Type B pancreatic cell (in vitro differentiated cells): ENCODE measurements at places on chromosomes 12 and 14.

DNA sequence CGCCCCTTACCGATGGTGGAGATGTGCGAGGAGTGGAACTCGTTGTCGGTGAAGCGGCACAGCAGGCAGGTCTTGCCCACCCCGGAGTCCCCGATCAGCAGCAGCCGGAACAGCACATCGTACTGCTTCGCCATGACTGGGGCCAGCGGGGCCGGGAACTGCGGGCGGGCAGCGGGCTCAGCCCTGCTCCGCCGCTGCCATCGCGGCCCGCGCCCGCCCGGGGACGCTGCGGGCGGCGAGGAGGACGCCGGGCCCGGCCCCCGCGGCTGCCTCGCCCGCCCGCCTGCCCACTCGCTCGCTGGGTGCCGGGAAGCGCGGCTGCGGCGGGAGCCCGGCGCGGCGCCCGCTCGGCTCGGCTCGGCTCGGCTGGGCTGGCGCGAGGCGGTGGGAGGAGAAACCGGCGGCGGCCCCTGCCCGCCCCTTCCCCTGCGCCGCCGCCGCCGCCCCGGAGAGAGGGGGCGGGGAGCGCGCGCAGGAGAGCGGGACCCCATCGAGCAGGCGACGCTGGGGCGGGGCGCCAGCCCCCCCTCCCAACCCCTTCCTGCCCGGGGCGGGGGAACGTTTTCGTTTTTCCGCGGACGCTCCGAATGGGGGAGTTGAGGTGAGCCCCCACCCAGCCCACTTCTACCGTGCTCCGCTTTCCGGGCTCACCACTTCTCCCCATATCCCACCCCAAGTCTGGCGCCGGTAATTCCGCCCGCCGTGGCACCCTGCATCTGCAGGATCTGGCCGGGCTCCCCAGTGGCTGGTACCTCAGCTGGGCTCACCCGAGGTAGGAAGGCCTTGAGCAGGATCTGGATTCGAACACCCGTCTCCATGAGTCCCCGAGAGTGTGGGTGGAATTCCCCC, at the start of gene RAB15:
Gene RAB15 (minus strand): TSS at position 394 of the 849 bp plus-strand sequence. CDS start 260 bp downstream, at position 134.
- DNase-seq = no peak

DNA sequence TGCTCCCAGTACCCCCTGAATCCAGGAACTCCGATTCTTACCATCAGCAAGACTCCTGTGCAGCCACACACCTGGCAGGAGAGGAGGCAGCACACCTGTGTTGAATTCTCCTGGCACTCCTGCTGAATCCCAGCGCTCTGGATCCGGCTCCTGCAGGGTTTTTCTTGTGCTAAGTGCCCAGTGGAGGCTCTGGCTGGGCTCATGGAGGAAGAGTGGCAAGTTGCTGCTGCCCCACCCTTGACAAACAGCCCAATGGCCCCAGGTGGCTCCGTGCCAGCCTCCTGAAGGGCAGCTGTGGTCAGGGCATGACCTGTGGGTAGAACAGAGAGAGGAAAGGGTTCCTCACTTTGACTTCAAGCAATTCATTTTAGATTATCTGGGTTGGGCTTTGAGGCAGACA, 20.0 kb downstream of the CRACR2A start:
- no peak for DNase-seq

- DNase-seq = no peak
These were observed 67.8 kb downstream of the NTF3 start for GRCh38 chr12:5499566-5500330.

GRCh38 chr14:61927060-61927459, 164.8 kb downstream of the SNAPC1 start:
- DNase-seq = no peak

- DNase-seq = no peak
These were observed 7.0 kb upstream of the BCAT1 start for GRCh38 chr12:24955853-24956252.

GRCh38 chr12:75816897-75817296, 214.7 kb downstream of the PHLDA1 start:
- DNase-seq = no peak

DNA sequence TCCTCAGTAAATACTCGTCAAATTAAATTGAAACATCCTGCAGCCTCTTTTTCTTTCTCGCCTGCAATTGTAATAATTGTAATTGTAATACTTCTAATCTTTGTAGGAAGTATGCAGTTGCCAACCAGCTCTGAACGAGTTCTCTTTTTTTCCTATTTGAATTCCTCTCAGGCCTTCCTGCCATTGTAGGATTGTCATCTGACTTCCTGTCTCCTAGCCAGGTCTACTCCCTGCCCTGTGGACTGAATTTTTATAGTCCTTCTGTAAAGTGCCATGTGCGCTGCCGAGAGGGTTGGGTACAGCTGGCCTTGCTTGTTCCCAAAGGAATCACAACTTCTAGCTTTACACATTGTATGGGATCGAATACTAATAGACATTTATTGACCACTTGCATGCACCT, 183.3 kb downstream of the SSPN start:
- no peak for DNase-seq

DNA sequence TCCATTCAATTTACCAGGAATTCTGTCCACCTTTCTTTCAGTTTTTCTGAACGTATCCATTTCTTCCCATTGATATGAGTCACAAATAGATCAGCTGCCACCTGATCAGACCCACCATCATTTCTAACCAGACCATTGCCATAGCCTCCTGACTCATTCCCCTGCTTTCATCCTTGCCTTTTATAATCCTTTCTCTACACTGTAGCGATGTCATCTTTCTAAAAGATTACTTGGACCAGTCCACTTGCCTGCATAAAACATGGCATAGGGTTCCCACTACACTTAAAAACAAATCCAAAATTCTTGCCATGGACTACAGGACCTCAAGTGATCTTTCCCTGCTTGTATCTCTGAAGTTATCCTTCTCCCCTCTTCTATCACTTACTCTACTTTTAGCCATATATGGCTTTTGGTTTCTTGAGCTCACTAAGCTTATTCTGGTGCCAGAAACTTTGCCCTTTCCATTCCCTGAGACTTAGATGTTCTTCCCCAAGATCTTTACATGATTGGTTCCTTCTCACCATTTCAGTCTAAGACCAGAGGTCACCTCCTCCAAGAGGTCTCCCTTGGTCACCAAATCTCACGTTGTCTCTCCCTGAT, 149.5 kb upstream of the KRR1 start:
- no peak for DNase-seq

DNA sequence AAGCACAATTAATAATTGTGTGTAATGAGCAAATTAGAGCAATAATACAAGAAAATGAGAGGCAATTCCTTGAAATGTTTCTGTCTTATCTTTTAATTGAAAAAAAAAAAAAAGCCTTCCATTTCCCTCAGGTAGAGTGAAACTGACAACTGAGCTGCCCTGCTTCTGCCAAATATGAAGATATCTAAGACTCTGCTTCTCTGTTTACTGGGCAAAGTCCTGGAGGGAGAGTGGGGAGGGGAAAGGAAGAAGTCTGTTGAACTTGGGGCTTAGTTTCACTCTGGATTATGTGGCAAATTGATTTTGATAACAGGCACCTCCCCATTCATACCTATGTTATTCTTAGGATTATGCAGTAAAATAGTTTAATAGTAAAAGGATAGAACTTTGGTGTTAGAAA, 364.9 kb downstream of the NRXN3 start:
- no peak for DNase-seq

GRCh38 chr12:116650585-116651087, 87.2 kb downstream of the SPRING1 start:
- DNase-seq = no peak

DNA sequence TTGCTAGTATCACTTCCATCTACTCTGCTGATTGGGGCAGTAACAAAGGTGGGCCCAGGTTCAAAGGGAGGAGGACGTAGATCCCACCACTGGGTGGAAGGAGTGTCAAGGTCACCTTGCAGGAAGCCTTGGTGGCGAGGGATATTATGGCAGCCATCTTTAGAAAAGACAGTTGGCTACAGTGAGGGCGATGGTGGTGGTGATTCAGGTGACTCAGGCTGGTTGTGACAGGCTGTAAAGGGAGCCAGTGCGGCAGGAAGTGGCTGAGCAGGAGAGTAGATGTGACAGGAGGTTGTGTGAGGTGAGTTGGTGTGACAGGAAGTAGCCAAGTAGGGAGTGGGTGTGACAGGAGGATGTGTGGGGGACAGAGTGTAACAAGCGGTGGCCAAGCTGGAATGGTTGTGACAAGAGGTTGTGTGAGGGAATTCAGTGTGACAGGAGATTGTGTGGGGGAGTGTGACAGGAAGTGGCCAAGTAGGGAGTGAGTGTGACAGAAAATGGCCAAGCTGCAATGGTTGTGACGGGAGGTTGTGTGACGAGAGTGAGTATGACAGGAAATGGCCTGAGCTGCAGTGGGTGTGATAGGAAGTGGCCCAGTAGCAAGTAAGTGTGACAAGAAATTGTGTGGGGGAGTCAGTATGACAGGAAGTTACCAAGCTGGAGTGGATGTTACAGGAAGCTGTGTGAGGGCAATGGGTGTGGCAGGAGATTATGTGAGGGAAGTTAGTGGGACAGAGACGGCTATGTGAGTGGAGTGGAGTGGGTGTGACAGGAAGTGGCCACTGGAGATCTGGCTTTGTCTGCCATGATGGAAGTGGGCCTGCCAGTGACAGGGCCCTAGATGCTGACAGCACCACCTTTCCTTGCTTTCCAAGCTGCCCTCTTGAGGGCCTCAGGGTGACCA, 136.5 kb upstream of the MYL2 start:
- no peak for DNase-seq

DNA sequence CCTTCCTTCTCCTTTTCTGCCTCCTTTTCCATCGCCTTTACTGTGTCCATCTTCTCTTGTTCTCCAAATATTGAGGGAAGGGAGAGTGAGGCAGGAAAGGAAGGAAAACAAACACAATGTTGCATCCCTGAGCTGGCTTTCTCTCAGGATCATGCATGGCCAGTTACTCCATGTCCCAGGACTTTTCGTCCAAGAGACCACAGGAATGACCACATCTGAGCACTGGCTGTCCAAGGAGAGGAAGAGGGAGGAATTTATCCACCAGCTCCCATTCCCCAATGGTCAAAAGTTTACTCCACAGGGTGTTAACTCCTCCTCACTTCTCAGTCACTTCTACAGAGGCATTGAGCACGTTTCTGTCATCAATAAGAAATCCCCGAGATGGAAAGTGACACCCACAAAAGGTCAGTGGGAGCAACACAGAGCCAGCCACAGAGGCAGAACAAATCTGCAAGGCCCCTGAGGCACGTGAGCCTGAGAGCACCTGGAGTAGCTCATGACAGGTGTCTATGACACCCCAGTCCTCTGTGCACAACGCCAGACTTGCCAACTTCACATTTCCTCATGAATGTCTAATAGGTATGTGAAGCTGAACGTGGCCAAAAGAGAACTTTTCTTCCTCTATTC, 177.3 kb upstream of the NUDT4 start:
- DNase-seq = no peak

- no peak for DNase-seq
These were observed 180.8 kb downstream of the ERC1 start for GRCh38 chr12:1171657-1172408.

- peak; percentile 92 for DNase-seq
These were observed at the start of gene ATP2A2 for GRCh38 chr12:110280779-110281548. ATP2A2 (plus strand) TSS chr12:110281247; CDS start chr12:110281790, 543 bp downstream.

DNA sequence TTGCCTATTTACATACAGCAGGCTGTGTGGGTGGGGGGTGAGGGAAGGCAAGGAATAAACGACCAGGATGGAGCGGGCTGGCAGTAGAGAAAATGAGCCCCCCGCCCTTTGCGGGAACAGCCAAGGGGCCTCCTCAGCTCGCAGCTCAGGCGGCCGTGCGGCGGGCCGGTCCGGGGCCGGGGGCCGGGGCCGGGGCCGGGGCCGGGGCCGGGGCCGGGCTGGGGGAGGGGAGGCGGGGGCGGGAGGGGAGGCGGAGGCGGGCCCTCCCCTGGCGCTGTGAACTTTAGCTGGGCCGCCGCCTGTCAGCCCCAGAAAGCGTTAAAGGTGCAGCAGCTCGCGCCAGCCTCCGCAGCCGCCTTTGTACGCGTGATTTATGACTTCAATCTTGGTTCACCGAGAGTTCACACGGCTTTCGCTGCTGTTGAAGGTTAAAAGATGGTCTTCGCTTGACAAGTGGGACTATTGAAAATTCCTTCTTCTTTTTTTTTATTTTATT, 28.8 kb downstream of the HOXC4 start:
- DNase-seq = peak; percentile 84

- DNase-seq = no peak
These were observed 74.2 kb downstream of the DNAH10 start for GRCh38 chr12:123836292-123836691.

- DNase-seq = peak; percentile 88
These were observed 1.8 kb downstream of the IGFBP6 start for GRCh38 chr12:53099071-53099882.

GRCh38 chr12:34205401-34205800, 183.1 kb downstream of the ALG10 start:
- no peak for DNase-seq

DNA sequence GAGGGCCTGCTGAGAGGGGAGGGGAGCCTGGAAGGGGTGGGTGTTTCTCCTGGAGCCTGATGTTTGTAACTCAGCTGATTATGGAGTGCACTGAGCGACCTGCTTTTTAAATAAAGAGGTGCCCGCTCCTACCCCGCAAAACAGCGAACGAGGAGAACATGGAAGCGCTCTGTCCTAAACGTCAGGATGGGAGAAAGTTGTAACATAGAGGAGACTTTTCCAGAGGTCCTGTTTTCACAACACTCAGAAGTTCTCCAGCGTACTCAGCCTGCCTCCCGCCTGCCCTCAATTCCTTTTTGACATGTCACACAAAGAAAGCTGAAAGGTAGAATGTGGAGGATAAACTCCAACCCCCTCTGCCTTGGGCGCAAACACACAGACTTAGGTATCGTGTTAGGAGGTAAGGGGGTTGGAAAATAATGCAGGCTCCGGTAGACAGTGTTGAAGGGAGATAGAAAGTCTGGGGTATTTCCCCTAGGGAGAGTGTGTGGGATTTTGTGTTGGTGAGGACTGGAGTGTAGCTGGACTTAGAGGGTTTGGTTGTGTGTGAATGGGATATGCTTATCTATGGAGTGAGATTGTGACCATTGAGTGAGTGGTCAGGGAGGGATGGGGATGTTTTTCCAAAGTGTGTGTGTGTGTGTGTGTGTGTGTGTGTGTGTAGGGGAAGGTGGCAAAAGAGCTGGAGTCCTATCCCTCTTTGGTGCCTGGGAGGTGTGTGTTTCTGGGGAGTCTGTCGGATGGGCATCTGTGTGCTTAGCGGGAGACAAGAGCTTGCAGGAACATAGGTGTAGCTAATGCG, 2.1 kb downstream of the NTF3 start:
- no peak for DNase-seq

DNA sequence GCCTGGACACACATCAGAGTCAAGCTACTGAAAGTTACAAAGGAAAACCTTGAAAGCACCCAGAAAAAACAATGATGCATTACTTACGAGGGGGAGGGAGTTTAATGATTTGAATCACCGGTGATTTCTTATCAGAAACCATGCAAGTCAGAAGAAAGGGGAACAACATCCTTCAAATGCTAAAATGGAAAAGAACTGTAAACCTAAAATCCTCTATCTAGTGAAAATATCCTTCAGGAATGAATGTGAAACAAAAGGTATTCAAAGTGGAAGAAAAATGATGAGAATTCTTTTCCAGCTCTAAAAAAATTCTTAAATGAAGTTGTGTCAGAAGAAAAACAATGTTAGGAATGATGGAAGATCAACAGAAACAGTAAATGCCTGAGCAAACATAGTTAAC, 16.8 kb downstream of the SCAF11 start:
- no peak for DNase-seq

DNA sequence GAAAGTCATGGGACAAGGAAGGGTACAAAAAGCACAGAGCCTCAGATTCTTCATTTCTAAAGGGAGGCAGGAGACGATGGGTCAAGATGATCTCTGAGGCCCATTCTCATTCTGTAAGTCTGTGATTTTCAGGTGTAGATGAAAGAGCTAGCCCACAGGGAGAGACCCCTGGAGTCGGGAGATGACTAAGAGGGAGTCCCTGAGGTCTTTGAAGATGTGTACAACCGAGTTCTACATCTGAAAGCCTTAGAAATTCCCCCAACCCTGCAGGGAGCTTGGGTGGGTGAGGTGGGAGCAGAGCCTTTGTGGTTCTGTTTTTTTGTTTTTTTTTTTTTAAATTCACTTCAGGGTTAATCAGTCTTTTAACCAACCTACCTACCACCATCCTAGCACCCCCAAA, 3.1 kb downstream of the WNT10B start:
- no peak for DNase-seq
